ENCODE measurements at places on chromosomes 4 and X.

DNA sequence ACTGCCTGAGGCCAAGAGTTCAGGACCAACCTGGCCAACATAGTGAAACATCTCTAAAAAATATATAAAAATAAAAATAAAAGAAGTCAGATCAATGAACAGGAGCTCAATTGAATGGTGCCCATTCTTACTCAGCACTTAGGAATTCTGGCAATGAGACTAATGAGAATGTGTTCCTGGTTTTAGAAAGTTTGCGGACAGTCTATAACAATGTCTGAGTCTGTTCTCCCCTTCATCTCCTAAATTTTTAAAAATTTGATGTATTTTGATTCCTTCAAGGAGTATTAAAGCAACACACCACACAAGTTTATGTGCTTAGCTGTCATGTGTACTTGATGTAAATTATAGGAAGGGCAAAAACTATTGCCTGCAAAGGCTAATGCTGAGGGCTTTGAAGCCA is 30.6 kb upstream of the KCNIP4 start:
- no peak for DNase-seq

DNA sequence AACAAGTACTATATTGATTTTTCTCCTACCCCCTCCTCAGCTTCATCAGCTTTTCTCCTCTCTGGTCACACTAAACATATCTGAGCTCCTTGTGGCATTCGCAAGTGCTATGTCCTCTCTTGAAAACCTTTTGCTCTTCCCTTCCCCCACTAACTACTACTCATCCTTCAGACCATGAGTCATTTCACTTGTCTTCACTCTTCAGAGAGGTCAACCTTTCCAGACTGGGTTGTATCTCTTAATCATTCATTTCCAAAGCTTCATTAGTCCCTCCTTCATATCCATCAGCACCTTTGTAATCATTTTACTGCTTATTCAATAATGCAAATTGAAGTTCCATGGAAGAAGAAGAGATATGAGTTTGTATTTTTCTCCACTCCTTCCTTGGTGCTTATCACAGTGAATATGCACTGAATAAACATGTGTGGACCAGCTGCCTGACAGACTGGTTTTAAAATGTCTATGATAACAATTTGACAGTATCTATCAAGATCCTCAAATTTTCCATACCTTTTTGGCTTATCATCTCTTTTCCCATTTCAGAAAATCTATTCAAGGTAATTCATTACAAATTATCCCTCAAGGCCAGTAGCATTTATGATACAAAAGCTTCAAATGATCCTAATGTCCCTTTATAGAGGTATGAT is 28.4 kb downstream of the DDX60L start:
- DNase-seq, result no peak

- DNase-seq, result no peak
These were observed 157.2 kb downstream of the CFAP299 start for GRCh38 chr4:80492761-80493160.

DNA sequence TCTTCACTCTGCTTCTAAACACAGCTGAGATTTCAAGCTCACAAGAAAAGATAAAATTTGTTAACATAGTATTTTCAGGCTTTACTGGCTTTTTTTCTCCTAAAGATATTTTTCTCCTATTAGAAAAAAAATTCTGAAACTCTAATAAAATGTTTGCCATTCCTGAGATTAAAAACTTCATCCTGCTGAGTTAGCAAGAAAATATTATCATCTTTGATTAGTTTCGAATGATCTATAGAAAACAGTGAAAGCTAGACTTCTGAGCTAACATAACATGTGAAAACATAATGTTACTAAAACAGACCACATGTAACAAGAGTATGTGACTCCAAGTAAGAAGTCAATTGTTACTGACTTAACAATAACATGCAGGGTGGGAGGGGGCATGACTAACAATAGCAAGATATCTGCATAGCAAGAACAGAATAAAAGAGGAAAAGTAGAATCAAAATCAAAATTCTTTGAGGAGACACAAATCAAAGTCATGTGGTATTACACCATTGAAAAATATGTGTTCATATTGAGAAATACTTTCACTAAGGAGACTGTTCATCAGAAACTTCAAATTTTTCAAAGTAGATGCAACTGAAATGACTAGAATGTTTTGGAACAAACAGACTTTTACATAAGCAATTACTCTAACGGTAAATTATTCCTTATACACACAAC is 14.5 kb downstream of the TBCK start:
- no peak for DNase-seq

GRCh38 chr4:21688596-21689265 is 259.8 kb downstream of the KCNIP4 start:
- DNase-seq, result no peak

- DNase-seq, result no peak
These were observed 9.2 kb downstream of the PLK4 start for GRCh38 chr4:127889903-127890302.

DNA sequence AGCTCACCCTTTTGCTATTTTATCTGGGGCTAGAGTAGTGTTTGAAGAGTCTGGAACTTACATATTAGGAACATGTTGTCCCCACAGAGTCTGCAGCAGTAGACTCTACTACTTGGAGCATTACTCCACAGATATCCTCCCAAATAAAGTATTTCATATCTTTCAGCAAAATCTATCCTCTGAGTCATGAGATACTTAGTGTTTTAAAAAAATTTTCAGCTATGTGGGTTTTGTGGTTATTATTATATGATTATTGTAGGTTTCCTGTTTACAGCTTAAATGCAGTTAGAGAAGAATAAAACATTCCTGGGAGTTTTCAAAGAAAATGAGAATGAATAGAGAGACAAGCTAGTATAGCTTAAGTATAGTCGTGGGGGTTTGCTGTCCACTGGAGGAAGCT is 30.9 kb downstream of the PAGE2 start:
- no peak for DNase-seq

DNA sequence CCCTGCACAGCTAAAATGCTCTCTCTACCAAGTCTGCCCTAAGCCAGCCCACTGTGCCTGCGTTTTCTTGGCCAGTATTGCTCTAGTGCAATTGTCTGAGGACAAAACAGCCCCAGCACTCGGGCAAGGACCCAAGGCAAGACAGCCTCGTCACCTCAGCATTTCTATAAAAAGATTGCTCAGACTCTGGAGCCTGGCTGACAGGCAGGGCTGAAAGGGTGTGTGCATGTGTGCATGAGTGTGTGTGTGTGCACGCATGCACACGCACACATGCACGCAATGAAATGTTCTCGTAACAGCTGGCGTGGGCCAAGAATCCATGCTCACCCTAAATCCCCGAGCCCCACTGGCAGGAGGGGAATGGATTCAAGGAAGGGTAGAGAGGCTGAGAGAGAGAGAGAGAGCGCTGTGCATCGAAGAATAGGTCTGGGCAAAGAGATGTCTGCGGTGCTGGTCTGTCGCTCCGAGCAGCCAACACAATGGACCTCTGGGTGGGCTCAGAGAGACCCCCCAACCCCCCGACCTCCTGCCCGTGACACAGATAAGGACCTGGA is 579.2 kb downstream of the BCOR start:
- no peak for DNase-seq

DNA sequence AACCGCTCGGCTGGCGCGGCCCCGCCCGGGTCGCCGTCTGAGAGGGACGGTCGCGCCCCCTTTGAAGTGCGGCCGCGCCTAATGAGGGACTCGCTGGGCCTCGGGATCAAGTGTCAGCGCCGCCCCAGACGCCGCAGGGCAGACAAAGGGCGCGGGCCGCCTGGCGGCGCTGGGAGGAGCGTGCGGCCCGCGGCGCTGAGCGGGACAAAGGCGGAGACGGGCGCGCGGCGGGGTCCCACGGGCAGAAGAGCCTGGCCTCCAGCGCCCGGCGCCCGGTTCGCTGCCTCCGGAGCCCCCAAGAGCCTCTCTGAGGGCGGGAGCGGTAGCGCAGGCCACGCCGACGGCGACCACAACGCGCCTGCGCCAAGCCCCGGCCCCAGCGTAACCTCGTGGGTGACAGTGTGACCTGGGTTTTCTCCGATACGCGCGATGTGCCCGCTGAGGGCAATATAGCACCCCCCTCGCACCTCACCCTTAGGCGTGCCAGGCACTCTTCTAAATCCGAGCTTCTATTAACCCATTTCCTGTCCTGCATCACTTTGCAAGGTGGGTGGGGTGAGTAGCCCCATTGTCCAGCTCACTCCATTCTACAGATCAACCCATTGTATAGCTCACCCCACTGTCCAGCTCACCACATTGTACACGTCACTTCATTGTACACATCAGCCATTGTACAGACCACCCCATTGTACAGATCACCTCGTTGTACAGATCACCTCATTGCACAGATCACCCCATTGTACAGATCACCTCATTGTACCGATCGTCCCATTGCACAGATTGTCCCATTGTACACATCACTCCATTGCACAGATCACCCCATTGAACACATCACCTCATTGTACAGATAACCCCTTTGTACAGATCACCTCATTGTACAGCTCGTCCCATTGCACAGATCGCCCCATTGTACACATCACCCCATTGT is 33.7 kb upstream of the STX18 start:
- peak; percentile 47 for DNase-seq

GRCh38 chr4:70936200-70936787 is 34.1 kb downstream of the MOB1B start:
- no peak for DNase-seq

GRCh38 chr4:138596896-138597295 is 354.7 kb upstream of the SLC7A11 start:
- no peak for DNase-seq

GRCh38 chrX:132508834-132509233 is 20.0 kb upstream of the MBNL3 start:
- no peak for DNase-seq

DNA sequence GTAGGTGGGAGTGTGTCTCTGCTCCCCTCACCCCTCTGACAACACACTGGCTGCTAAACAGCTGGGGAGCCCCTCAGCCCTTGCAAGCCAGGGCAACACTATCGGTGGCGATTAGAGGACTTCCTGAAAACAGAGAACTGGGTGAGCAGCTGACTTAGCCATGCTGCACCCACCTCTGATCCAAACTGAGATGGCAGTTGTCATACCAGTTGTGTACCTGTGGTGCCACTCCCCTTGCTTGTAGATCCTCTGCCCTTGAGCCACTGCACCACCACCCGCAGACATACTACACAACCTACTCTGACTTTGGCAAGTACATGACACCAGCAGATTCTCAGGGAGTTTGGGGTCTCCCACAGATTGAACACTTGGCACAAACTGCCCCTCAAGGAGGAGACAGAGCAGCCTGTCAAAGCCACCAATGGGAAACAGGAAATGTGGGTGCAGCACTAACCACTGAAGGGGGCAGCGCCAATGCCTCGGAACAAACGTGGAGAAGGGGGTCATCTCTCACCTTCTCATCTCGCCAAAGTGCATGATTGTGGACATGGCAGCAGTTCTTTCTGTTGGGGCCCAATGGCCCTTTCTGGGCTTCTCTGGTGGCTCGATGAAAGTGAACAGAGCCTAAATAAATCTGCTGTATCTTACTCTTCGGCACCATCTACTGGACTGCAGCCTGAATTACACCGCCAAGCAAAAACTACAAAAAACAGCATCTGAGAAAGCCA is 119.8 kb downstream of the NEK1 start:
- peak; percentile 6 for DNase-seq

DNA sequence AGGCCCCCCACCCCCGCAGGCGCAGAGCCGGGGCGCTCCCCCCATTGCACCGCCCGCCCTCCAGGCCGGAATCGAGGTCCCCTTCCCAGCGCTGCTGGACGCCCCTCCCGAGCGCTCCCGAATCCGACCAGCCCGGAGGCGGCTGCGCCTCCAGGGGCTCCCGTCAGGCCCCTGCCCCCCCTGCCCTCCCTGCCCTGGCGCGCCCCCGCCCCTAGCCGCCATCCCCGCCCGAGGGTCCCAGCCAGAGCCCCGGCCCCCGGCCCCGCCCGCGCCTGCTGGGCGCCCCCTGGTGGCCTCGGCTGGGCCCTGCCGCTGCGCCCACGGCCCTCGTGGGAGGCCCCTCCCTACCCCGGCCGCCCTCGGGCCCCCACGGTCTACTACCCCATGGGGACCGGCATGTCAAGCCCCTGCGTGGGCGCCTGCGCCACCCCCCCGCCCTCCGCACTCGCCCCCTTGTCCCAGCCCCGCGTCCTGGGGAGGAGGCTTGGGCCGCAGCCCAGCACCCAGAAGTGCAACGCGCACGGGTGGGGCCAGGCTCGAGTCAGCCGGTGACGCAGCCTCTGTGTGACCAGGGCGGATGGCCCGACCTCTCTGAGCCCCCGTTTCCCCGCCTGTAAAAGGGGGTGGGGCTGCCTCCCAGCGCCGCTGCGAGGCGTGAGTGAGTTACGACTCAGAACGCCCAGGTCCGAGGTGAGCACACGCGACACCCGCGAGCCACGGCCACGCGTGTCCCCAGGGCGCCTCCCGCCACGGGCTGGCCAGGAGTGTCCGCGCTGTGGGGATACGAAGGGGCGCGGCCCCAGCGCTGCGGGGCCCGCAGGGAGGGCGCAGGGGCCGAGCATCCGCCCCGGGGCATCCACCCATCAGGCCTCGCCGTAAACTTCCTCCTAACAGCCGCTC is 104.9 kb downstream of the FAM53A start:
- DNase-seq, result peak; percentile 71

DNA sequence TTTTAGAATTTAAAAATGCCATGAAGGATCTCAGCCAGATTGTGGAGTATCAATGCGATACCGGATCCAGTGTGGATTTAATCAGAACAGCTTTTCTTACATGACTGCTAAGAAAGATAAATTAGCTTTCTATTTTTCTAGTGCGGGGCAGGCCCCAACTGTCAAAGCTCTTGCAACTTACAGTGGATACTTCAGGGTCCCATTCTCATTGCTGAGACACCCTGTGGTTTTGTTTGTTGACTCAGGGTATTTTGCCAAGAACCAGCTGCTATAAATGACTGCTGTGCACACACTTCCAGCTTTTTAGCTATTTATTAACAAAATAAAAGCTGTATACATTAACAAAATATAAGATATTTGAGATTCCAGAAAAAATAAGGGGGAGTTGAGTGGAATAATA is 166.4 kb downstream of the DCLK2 start:
- no peak for DNase-seq

DNA sequence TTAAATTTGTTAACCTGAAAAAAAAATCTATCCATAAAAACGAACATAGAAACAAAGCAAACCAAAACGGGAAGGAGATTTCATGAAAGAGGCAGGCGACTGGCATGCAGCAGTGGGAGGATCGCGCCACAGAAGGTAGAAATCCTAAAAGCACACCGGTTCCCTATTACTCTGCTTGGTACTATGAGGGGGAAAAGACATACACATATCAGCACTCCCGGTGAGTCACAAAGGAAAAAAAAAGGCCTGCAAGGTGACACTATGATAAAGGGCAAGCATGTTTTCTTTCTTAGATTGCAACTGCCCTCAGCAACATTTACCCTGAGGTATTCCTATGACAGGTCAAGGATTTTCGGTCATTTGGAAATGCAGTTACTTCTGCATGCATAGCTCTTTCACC is 60.6 kb upstream of the NAP1L5 start:
- no peak for DNase-seq

Data from stimulated activated naive B cell treated with anti-CD40 and anti-IgM and Interleukin-4, amounts not matched to agents 10 μg/mL and 1 μg/mL and 100 μg/mL, for 72 hours (primary cell).